ENCODE measurements at places on chromosomes 11 and 22. TPM values are rescaled to one million over a fixed set of nuclear protein-coding genes. Genes with fewer than 3 reads are reported as not detected.

- no peak for DNase-seq
Observed at GRCh38 chr11:70471254-70471653, 72.9 kb downstream of the CTTN start.

- no peak for DNase-seq
Observed at GRCh38 chr11:129163714-129164164, 28.4 kb downstream of the ARHGAP32 start.

DNA sequence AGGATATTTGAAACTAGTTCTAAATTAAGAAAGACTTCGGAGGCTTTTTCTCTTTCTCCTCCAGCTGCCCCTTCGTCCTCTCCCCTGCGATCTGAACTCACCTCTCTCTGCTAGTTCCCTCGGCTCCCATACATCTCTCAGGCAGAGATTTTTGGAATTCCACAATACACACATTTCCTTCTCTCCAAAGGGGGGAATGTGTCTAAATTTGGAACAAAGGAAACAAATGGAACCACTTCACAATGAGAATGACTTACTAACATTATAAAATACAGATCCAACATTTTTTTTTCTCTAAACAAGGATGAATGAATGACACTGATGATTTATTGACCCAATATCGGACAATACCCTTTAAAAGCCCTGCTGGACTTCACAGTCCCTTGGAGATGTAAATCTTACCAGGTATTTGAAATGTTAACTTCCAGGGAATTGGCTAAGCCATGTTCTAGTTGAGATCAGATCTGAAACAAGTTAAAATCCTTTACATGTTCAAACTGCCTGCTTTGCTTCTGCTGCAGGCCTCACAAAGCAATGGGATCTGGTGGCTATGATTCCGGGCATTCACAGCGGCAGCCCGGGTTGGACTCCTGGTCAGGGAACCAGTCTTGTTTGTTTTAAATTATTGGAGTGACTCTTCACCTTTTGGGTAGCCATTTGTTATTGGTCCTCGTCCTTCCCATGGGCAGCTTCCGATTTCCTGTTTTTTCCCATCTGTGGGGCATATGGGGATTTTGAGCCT is 20.5 kb upstream of the GSTP1 start:
- DNase-seq = no peak

GRCh38 chr22:44505796-44506354 is 7.8 kb upstream of the RTL6 start:
- DNase-seq = no peak

GRCh38 chr11:113856966-113857759 is 18.2 kb downstream of the USP28 start:
- DNase-seq = no peak

DNA sequence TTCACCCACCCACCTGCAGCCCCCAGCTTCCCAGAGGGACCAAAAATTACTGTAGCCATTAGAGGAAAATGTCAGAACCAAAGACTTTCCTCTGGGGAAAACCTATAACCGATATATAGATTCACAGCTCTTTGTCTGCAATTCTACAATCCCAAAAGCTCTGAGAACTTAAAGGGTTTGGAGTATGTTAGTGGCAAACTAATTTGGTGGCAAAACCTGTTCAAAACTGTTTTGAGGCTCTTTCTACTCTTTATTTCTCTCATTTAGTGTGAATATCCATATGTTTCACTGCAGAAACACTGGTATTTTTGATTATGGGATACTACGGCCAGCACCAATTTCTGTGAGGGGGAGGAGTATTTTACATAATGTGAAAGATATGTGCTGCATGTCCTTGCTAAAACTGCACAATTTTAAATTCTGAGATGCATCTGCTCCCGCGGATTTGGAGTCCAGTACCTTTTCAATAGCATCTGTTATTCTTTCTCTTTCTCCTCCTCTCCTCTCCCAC is 87.5 kb upstream of the MTNR1B start:
- DNase-seq = no peak

DNA sequence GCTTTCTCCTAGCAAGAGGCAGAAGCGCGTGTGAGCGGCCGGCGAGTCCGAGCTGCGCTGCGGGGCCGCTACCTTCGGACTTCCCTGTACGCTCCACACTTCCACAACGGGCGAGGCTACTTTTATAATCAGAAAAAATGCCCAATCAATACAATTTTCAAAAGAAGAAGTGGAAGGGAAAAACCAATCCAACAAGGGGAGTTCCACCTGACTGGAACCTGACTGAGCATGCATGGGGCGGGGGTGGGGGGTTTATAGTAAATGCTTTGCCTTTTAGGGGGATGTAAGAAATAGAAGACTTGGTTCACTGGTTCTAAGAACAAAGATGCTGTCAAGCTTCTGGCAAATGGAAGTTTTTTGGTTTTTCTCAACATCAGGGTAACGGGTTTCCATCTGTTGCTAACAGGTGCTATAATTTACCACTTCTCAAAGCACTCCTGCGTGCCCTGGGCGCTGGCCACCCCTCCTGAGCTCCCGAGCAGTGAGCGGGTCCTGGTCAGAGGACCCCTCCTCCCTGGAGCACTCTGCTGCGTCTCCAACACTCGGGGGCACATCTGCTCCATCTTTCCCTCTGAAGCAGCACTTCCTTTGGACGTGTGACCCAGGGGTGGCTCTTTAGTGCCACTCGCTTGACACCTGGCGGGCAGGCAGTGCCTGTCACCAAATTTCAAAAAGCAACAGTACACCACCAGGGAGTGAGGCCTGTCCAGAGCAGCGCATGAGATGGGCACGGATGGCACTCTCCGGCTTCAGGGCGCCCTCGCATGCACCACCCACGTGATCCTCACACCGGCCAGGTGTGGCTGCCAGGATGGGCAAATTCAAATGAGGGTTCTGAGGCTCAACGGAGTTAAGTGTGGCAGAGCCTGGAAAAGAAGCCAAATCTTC is 21.6 kb upstream of the BID start:
- no peak for DNase-seq

DNA sequence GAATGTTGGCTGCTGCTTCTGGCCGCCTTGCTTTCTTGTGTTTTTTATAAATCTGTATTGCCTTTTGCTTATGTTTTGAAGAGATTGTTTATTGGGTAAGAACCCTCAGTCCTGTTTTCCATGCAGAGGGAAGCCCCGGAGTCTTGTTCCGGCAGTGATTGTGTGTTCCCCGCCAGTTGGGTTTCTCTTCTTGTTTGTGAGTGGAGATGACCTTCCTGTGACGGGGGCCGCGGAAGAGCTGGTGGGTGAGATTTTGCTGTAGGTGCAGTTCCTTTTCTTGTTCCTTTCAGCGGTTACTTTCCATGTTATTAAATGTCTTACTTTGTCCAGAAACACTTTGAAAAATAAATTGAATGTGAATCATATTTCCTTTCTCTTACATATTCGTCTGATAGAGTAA is 8.3 kb downstream of the TBC1D22A start:
- no peak for DNase-seq

GRCh38 chr11:13294771-13295579 is 17.4 kb downstream of the BMAL1 start:
- DNase-seq = no peak

GRCh38 chr11:108524422-108524821 is 26.2 kb upstream of the POGLUT3 start:
- DNase-seq = no peak

GRCh38 chr11:107592813-107593212 is 1.9 kb downstream of the ELMOD1 start:
- no peak for DNase-seq

The DBX1 gene
- not detected for polyA plus RNA-seq

- DNase-seq = no peak
Observed at GRCh38 chr11:102254047-102254446, 63.2 kb upstream of the BIRC3 start.

- no peak for DNase-seq
Observed at GRCh38 chr11:235180-235579, 962 bp downstream of the SIRT3 start.

The PARVG gene
- polyA plus RNA-seq = 1.8 TPM

The FXYD6 gene
- 124 TPM for polyA plus RNA-seq

The MPZL3 gene
- 5.3 TPM for polyA plus RNA-seq

The TRAF6 gene
- polyA plus RNA-seq = 16.7 TPM

The GAL3ST1 gene
- polyA plus RNA-seq = 19.4 TPM

GRCh38 chr11:69959461-69959860 is 118.7 kb upstream of the ANO1 start:
- no peak for DNase-seq

DNA sequence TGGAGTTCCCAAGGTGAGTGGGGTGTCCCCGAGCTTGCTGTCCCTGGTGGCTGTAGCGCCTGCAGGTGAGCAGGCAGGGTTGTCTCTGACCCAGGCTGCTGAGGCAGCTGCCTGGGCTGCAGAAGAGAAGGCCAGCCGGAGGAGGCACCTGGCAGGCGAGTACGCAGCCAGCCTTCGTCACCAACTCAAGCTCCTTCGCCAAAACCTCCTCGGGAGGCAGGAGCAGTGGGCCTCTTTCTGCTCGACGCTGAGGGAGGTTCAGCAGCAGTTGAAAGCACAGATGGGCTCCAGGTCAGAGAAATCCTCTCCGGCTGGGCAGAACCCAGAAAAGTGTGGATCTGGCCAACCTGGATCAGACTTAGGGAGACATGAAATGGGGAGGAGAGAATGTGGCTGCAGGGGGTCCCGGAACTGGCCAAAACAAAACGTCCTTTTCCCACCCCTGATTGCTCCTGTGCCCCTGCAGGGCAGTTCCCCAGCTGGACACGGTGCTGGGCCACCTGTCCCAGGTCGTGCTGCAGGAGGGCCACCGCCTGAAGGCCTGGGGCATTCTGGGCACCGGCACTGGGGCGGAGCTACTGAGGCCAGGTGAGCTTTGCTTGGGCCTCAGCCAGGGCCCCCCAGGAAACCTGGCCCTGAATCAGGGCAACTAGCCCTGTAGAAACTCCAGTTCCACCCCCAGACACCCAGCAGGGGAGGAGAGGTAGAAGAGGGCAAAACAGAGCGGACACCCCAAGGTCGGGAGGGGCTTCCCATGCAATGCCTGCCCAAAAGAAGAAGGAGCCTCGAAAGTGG is 56.7 kb downstream of the BTG4 start:
- no peak for DNase-seq

The MMP1 gene
- polyA plus RNA-seq = 0.07 TPM

GRCh38 chr11:33013755-33014154 is 1.9 kb upstream of the DEPDC7 start:
- no peak for DNase-seq

DNA sequence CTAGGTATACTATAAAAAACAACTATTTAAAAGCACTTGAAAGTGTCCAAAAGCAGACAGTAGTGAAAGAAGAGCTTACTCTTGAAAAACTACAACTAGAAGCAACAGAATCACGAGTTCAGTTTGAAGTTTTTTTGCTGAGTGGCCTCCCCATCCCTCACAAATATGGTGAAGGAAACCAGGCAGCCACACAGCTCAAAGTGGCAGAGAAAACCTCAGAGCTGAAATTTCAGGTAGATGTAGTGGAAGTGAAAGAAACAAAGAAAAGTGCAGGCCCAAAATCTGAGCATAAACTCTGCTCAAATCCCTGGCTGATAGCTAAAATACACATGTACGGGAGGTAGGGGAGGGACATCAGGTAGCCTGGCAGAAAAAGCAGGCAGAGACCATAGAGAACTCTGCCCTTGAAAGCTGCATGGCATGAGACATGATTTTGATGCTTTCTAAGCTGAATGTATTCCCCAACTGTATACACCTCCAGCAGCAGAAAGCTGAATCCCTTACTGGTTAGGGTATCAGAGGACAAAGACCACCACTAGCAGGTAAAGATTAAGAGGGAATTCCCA is 12.1 kb downstream of the BTBD10 start:
- no peak for DNase-seq

- no peak for DNase-seq
Observed at GRCh38 chr11:126197277-126197939, 14.0 kb downstream of the RPUSD4 start.

GRCh38 chr11:46450846-46451477 is 59.4 kb upstream of the CHRM4 start:
- DNase-seq = no peak

DNA sequence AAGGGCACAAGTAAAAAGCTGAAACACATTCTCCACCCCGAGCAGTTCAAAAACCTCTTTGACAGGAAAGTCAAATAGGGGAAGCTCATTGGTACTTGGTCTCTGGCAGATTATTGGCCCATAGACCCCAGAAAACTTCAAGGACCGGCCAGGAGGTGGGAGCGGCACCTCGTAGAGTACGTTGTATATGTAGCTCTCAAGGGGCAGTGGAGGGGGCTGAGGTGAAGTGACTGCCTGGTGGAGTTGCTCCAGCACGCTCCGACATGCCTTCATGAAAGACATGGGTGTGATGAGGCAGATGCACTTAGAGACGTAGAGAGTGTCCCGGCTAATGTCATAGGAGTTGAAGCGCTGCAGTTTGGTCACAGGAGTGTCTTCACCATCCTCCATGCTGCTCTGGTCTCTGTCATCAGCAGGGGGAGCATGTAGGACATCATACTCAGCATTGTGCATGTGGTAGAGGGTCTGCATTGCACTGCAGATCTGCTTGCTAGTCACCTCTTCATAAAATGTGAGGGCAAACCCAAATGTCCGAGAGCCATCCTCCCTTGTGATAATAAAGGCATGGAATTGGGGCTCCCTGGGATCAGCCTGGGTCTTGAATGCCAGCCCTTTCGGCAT is 61.3 kb downstream of the DENND5A start:
- DNase-seq = no peak

- DNase-seq = no peak
Observed at GRCh38 chr11:8207080-8208000, 38.5 kb upstream of the RIC3 start.

The PYGM gene
- 2.4 TPM for polyA plus RNA-seq

The HSPB2 gene
- polyA plus RNA-seq = 1.6 TPM

The SCARF2 gene
- polyA plus RNA-seq = 16.8 TPM

DNA sequence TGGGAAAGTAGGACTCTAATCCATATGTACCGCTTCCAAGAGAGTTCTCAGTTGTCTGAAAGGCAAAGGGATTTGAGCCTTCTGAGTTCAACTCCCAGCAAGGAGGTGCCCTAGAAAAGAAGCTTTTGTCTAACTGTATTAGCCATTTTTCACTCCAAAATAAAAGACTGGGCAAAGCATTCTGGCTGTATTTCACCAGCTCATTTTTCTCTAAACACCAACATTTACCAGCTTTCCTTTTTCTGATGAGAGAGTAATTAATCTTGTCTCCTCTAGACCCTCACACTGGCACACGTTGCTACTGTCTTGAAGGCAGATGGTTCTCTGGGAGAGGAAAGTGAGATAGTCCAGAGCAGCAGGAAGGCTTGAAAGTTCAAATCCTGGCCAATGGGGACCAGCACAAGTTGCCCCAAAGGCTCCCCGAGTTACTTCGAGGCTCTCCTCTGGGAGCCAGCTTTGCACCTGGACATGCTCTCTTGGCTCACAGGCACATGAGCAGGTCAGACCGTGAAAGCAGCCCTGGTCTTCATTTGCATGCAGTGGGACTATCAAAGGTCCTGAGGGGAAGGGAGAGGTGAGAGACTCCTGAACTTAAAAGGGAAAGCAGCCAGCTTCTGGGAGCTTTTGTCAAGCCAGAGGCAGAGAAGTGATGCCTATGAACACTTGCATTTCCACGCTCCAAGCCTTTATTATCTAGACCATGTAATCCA is 100.0 kb downstream of the NTM start:
- no peak for DNase-seq

The C11orf68 gene
- polyA plus RNA-seq = 38.1 TPM

The OR51B5 gene
- 0.14 TPM for polyA plus RNA-seq

- DNase-seq = no peak
Observed at GRCh38 chr11:75654314-75654713, 14.5 kb downstream of the MAP6 start.

All from right renal cortex interstitium (tissue), 3 donors.